ENCODE measurements at places on chromosomes 3 and 15.

DNA sequence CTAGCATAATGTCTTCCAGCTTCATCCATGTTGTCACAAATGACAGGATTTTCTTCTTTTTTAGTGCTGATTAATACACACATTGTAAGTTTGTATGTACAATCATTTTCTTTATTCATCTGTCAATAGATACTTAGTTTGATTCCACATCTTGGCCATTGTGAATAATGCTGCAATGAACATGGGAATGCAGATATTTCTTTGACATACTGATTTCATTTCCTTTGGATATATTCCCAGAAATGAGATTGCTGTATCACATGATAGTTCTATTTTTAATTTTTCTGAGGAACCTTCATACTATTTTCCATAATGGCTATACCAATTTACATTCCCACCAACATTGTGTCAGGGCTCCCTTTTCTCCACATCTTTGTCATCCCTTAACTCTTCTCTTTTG, 117.9 kb downstream of the MEIS2 start:
- DNase-seq, result no peak

DNA sequence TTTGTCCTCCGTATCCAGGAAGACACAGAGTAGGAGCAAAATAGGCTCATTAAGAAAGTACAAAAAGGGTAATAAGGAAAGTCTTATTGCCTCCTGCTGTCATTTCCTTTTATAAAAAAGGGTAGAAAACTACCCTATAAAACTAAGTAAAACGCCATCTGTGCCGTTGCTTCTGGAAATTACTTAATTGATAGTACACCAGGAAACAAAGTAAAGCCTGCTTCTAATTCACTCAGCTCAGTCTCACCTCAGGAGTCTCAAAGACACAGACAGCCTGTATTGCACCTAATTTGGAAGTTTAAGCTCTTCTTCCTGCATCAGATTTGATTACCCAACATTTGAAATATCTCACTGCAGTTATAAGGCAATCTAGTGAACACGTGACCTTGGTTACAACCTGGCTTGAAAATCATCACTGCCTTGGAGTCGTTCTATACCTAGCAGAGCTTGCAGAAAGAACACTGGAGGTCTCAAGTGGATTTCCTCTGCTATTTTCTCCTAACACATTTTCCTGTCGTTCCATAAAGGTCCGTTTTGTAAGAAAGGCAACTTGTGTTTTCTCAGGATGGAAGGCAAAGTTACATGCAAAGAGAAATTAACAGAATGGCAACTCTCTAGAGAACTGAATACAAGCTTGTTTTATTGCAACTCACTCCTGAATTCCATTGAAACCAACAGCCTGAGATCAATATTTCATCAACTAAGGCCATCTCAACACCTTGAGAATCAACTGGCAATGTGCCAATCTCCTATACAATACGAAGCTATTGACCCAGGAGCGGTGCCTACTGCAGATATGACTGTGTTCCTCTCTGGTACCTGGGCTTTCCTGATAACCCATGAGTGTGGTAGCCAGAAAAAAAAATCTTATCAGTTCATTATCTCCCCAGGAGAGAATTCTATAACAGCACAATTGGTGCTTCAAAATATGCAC, 203.3 kb upstream of the LMCD1 start:
- DNase-seq, result no peak

DNA sequence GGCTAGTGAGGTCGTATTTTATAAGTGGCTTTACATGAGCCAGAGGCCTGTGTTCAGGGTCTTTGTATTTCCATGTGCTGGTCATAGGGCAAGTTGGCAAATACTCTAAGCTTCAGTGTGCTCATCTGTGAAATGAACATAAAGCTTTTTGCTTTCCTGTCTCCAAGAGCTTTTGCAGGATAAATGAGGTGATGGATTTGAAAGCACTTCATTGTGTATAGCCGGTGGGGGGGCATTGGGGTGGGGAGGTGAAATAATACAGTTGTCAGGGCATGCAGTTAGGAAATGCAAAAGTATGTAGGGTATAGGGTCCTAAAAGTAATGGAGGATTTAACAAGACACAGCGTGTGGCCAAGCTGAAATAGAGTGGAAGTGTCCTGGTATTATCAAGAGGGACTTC, 67.7 kb downstream of the ARNT2 start:
- DNase-seq, result no peak

DNA sequence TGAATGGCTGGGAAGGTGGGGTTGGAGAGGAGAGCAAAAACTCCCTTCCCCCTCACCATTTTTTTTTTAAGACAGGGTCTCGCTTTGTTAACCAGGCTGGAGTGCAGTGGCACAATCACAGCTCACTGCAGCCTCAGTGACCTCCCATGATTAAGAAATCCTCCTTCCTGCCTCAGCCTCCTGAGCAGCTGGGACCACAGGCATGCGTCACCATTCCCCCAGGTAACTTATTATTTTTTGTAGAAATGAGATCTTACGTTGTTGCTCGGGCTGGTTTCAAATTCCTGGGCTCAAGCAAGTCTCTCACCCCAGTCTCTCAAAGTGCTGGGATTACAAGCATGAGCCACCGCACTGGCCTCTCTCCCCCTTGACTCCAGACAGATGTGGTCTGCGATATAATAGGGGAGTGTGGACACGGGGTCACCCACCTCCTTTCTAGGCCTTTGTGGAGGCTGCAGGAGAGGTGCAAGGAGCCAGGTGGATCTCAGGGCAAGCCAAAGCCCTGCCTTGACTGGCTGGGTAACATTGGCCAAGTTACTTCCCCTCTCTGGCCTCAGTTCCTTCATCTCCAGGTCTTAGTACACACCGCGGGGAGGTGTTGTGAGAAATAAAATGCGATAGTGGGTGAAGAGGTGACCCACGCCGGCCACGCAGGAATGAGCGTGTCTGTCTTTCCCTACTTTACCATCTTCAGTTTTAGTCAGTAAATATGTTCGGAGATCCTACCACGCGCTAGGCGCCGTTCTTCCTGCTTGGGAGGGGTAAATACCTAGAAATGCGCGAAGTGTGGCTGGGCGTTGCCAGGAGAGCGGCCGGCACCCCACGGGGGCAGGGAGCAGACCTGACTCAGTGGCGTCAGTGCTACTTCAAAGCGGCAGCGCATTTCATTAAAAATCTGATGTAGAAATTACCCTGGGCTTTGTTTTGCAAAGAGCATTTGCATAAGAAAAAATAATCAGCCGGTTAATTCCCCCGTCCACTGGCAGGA, 20.2 kb upstream of the CORO2B start:
- no peak for DNase-seq

DNA sequence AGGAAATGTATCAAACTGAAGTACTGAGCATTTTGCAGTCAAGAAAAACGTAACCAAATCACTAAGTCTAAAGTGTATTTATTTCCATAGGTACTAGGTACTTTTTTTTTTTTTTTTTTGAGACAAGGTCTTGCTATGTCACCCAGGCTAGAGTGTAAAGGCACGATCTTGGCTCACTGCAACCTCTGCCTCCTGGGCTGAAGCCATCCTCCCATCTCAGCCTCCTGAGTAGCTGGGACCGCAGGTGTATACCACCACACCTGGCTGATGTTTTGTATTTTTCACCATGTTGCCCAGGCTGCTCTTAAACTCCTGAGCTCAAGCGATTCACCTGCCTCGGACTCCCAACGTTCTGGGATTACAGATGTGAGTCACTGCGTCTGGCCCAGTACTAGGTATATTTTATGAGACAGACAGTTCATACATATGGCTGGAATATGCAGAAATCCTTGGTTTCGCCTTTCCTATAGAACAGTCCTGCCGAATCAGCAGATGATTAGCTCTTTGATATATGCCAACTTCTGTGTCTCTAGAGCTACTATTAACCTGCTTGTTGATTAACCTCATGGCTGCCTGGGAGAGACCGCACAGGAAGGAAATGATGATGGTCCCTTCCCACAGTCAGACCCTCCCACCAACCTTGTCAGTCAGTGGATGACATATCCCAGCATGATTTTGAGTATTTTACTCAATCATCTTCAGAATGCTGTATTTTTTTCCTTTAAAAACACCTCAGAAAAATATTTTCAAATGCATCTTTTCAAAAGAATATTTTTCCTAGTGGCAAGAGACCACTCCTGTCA, 32.3 kb downstream of the TMOD3 start:
- peak; percentile 41 for DNase-seq

- DNase-seq, result no peak
Measured at GRCh38 chr3:182393151-182393550, 400.2 kb upstream of the ATP11B start.

- peak; percentile 32 for DNase-seq
Measured at GRCh38 chr3:171809861-171810628, at the start of gene PLD1. Gene PLD1 (minus strand): TSS chr3:171810483. CDS start chr3:171738051, 72,432 bp downstream.

DNA sequence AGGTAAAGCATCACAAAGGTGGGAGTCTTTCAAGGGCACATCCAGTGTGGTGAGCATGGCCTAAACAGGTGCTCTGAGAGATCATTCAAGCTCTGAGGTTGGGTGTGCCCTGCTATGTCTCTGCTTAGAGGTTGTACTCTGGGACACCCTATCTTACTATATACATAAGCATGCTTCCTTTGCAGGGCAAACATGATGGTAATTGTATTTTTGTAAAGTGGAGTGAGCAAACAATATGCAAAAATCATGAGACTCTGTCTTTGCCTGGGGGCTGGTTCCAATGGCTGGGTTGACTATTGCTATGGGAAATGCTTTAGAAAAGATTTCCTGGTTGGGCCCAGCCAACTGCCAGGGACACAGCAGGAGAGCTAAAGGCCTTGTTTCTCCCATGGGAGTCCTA, 315.1 kb upstream of the TLE3 start:
- DNase-seq, result no peak

DNA sequence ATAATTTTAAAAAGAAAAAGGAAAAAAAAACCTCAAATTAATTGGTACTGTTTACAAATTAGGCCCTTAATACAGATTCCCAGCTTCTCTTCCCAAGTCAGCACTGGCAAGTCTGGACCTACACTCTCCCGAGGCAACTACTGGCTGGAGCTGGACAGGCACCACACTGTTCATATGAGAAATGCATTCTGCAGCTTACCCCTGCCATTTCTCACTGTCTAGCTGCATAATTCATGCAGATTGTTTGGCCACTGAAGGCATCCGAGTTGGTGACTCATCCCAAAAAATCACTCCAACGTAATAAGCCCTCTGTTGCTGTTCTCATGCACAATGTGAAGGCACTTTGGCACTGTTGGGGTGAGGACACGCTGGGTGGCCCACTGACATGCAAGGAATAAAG, 45.3 kb downstream of the ROPN1B start:
- no peak for DNase-seq

DNA sequence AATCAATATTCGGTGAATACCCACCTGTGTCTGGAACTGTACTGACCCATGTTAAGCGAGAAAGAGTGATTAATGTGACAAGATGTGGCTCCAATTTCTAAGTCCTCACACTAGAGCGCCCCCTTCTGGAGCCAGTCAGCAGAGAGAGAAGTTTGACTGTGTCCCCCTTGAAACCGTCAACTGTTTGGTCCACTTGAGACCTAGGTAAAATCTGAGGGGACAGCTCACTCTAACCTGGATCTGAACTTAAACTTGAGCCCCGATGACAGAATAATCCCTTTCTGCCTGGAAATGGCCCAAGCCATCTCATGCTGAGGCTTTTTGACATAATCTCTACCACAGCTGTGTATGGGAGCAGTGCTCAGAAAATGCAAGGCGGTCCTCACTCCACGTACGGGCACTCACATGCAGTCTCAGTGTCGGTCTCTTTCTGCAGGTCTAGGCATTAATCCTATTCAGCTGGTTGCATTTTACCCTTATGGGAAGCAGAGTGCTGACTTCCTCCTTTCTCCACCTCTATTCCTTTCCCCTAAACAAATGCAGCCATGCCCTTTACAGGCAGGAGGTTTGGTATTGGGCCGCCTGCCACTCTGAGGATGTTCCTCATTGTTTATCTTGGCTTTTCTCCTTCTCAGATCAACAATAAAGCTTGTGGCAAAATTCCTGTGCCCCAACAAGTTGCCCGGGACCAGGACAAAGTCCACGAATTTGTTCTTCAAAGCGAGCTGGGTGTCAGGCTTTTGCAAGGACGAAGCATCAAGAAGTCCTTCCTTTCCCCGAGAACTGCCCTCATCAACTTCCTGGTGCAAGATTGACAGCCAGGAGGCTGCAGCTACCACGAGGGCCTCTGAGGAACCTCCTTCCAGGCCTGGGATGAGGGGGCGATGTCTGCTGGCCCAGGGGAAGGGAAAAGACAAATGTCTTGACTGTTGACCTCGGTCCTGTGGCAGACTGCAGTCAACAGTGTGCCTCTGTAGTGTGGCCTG, 47.5 kb upstream of the LIMD1 start:
- DNase-seq, result no peak

DNA sequence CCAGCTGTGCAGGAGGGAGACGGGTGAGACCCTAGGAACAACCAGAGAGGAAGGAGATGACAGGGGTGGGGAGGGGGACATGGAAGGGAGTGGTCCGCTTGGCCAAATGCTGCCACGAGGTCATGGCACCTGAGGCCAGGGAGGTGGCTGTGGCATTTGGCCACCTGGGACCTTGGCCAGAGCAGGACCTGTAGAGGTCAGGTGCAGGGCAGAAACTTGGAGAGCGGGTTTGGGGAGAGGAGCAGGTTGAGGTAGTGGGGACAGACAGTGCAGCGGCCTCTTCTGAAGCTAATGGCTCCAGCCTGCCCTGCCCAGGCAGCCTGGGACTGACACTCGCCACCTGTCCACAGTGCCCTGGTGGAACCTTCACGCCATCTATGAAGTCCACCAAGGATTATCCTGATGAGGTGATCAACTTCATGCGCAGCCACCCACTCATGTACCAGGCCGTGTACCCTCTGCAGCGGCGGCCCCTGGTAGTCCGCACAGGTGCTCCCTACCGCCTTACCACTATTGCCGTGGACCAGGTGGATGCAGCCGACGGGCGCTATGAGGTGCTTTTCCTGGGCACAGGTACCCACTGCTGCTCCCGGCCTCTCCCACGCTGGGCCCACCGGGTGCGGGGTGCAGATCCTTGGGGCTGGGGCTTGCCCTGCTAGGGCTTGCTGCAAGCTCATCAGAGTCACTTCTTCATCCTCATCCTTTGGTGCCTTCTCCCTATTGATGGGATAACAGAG, 7.0 kb upstream of the GNAT1 start:
- no peak for DNase-seq

DNA sequence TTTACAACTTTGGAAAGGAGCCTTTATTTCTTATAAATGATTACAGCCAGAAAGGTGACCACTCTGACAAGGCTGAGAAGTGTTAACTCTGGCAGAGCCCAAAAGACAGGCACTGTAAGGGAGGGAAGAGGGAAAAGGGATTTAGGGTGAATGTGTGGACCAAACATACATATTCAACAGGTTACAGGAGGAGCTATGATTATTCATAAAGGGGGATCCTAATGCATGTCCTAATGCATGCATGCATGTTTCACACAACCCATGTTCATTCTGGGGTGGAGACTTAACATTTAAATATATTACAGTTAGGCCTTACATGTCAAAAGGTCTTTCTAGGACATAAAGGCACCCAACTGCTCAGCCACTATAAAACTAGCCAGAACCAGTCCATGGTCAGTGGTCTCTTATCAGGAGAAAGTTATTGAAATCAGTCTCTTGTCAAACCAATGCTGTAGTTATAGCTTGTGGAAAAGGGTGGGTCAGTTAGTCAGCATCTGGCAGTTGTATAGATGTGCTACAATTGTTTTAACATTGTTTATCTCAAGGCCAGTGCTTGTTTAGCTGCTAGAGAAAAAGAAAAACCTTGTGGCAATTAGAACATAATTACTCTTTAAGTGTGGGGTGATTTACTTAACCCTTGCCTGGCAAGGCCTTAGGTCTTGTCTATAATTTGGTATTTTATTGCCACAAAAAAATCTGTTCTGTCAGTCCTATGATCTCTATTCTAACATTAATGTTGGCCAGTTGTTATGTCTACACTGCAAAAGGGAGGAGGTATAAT, 77.5 kb downstream of the RAD18 start:
- DNase-seq, result no peak
